Activated T-helper 1 cell treated with Interleukin-2 at 50 U/mL for 16 hours (primary cell): ENCODE measurements at places on chromosomes 2 and 18.

- no peak for DNase-seq
Observed at GRCh38 chr2:165472922-165473321, 3.4 kb downstream of the CSRNP3 start.

GRCh38 chr18:79855147-79855933 is 57.6 kb downstream of the KCNG2 start:
- no peak for DNase-seq

DNA sequence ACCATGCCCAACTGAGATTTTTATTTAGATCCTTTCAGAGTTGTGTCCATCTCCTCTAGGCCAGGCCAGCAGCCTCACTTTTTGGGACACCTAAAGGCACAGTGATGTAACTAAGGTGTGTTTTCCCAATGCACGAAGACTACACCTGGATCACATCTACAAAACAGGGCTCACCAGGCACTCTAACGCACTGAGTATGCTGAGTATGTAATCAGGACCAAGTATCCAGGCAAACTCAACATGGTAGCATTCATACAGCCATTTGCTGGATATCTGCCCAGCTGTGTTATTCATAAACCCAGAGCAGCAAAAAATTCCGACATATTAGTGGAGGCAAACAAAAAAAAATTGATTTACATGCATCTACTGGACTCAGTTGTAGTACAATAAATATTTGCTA is 33.8 kb downstream of the LPIN2 start:
- DNase-seq, result no peak

DNA sequence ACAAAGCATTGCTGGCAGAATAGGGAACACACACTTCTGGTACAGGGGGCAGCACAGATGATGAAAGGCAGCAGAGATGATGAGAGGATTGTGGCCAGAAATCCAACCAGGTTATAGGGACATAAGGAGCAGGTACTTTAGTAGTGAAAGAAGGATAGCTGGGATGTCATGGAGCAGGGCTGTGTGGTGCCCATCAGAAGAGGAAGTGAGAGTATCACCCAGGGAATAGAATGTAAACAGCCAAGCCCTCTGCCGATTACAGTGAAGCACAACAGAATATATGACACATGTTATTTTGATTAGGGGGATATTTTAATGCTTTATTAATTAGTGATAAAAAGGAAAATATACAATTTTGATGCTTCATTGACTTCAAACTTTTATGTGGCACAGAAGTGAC is 883.4 kb upstream of the CDH2 start:
- no peak for DNase-seq

DNA sequence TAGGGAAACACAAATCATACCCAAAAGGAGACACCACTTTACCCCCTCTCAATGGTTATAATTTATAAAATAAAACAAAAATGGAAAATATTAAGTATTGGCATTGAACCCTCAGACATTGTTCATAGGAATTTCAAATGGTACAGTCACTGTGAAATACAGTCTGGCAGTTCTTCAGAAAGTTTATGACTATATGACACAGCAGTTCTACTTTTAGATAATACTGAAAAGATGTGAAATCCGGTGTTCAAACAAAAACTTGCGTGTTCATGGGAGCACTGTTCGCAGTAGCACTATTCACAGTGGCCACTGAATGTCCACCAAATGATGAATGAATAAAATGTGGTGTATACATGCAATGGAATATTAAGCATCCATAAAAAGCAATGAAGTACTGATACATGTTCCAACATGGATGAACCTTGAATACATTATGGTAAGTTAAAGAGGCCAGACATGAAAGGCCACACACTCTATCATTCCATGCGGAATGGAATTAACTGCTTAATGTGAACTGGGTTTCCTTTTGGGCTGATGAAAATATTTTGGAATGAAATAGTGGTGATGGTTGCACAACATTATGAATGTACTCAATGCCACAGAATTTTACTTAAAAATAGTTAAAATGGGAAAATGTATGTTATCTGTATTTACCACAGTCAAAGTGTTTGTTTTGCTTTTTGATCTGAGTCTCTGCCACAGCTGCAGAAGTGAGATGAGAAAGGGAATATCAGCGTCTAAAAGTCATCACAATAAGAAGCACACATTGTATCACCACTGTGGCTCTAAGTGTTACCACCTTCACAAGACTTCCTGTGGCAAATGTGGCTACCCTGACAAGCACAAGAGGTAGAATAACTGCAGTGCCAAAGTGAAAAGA is 864.6 kb downstream of the SUCLG1 start:
- DNase-seq, result no peak
